ENCODE measurements at places on chromosomes 1 and 21. TPM values are rescaled to one million over a fixed set of nuclear protein-coding genes. Genes with fewer than 3 reads are reported as not detected.

FOXD2 gene
- 0.26 TPM for total RNA-seq

GFI1 gene
- total RNA-seq, result 53.3 TPM

FAM72C gene
- 24.0 TPM for total RNA-seq

RAP1GAP gene
- 1.1 TPM for total RNA-seq

RASSF5 gene
- 203 TPM for total RNA-seq

C1orf74 gene
- total RNA-seq, result 3.9 TPM

LCE3D gene
- not detected for total RNA-seq

C4BPA gene
- total RNA-seq, result not detected

ARL8A gene
- total RNA-seq, result 40.4 TPM

MCOLN2 gene
- 42.1 TPM for total RNA-seq

SLAMF6 gene
- total RNA-seq, result 38.3 TPM

DNA sequence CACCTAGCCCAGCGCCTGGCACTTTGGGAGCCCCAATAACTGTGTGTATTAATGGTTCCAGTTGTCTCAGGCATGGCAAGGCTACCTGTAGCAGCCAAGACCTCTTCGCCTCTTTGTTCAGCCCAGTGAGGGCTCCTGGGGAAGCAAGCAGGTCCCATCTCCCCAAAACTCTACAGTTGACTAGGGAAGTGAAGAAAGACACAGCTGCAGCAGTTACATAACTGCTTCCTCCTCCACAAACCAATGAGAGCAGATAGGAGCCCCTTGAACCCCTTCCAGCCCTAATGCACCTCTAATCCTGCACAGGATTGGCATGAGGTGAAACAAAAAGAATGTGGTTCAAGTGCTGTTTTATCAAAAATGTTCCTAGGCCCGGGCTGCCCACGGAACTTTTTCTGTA, 100.5 kb downstream of the SYF2 start:
- no peak for DNase-seq

- DNase-seq, result no peak
Observed at GRCh38 chr1:63523738-63524137, 413 bp downstream of the EFCAB7 start.

GRCh38 chr21:14858311-14858710, 206.5 kb downstream of the NRIP1 start:
- no peak for DNase-seq

GRCh38 chr1:241963722-241964121, 6.2 kb downstream of the BECN2 start:
- no peak for DNase-seq

DNA sequence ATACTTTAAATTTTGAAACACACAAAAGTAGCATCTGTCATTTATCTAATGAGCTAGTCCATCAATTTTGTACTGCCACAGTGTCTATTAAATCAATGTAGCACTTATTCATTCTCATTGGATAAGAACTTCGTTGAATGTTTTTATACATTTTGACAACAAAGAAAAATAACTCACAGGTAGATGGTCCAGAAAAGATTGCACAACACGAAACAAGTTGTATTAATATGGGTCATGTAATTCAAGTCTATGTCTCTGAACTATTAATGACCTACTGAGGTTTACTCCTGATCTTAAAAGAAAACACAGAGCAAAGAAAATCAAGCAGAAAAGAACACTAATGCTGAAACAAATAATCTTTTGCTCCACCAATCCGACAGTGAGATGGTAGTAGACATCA, 15.3 kb downstream of the HP1BP3 start:
- DNase-seq, result no peak

GRCh38 chr1:8494681-8495080, 176.8 kb downstream of the SLC45A1 start:
- DNase-seq, result no peak

GRCh38 chr1:156050376-156050775, 3.2 kb downstream of the UBQLN4 start:
- no peak for DNase-seq

DNA sequence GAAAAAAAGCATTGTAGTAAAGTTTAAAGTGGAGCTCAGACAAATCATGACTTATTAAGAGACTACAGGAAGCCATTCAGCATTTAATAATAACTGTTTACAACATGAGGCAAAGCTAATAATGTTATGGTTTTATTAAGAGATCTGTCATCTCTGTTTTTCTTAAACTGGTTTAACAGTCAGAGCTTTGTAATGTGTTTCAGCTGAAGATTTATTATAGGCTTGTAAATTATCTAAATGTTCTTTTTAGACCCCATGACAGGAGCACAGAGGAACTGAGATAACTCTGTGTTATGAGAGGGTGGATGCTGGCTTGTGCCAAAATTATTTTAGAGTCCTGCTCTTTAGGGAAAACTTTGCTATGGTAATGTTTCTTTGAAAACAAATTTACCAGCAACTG, 38.0 kb upstream of the RWDD3 start:
- DNase-seq, result no peak

GRCh38 chr1:205084360-205084759, at the start of gene TMEM81:
Gene TMEM81 (minus strand): TSS chr1:205084460. CDS start chr1:205084320, 140 bp downstream.
- DNase-seq, result no peak

DNA sequence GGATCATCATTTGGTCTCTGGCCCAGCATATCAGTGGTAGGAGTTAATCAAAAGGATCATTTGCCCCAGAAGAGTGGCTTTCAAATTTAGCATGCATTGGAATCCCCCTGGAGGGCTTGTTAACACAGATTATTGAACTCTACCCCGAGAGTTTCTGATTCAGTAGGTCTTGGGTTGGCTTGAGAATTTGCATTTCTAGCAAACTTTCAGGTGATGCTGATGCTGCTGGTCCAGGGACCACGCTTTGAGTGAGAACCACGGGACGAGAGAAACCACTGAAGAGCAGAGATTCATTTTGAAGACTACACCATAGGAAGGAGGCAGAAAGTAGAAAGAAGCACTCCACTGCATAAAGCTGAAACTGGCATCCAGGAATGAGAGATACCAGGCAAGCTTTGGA, 81.3 kb upstream of the DUSP10 start:
- peak; percentile 36 for DNase-seq

GRCh38 chr1:42427240-42427639, 28.6 kb downstream of the ZMYND12 start:
- DNase-seq, result no peak

DNA sequence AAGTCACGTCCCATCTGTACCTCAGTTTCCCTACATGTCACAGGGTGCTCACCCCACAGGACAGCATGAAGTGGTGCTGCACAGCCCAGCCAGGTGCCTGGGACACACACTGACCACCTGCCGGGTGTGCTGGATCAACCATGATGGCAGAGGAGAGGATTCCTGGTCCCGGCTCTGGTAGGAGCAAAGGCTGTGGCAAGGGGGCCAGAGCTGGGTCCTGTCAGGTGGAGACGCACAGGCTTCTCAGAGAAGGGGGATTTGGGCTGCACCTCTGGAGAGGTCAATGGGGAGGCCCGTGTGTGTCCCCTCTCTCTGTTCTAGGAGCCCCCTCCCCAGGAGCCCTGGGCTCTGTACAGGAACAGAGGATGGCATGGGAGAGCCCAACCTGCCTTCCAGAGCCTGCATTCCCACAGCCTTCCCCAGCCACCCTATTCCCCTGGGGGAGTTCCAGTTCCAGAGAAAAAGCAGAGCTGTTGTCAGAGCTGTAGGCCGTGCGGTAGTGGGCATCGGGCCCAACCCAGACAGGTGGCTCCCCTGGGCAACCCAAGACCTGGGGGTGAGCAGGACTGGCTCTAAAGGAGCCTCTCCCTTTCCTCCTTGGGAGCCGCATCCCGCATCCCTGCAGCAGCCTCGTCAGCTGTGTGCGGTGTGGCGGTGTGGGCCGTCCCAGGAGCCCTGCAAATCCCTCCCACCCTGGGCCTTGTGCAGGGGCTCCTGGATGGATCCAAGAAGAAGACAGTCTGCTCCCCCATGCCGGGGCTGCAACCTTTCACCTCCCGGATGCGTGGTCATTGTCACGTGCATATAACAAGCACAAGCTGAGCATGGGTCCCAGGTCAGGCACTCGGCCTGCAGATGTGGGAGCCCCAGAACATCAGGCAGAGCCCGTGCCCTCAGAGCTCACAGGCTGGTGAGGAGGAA, 2.9 kb upstream of the TFF3 start:
- no peak for DNase-seq

GRCh38 chr1:118960567-118961136, 27.5 kb downstream of the TBX15 start:
- DNase-seq, result no peak

GRCh38 chr21:16536643-16537434, 807.1 kb downstream of the USP25 start:
- DNase-seq, result no peak

DNA sequence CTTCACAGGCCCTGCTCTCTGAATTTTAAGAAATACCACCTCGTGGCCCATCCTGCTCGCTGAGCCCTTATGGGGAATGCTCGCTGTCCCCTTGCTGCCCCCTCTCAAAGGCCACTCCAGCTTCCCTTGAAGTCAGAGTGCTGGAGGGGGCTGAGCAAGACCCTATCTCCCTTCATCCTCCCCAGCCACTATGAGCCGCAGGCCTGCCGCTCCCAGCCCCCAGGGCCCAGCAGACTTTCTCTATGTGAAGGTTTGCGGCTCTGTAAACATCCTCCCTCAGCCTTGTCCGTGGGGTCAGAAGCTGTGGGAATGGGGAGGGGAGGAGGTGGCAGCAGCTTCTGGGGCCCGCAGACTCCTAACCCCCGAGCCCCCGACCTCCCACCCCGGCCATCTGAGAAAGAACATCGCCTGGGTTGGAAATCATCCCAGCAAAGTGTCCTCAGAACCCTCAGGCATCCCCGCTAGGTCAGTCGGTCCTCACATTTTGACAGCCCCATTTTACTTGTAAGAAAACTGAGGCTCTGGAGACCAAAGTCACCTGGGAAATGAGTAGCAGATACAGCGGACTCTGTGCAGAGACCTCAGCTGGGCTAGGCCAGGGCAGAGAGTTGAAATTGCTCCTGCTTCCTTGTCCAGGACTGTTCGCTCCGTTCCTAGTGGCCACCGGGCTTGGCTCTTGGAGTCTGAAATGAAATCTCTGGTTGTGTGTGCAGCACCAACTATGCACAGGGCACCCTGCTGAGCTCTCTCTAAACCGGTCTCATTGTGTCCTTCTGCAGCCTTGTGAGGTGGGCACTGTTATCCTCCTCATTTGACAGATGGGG, 4.4 kb downstream of the KCNQ4 start:
- no peak for DNase-seq

DNA sequence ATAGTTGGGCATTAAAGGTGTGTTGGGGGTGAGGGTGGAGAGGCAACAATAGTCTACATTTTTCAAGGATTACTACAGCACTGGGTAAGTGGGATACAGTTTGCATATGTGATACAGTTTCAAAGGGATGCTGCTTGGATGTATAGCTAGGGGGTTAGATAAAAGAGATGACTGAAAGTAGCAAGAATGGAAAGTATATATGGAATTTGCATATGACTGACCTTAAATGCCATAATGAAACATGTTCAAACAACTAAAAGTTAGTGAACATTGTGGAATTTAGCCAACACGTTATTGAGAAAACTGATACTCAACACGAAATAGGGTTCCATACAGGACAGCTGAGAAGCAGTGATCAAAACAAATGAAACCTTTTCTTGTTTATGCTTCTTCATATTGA, 124.8 kb upstream of the CHRM3 start:
- DNase-seq, result no peak

DNA sequence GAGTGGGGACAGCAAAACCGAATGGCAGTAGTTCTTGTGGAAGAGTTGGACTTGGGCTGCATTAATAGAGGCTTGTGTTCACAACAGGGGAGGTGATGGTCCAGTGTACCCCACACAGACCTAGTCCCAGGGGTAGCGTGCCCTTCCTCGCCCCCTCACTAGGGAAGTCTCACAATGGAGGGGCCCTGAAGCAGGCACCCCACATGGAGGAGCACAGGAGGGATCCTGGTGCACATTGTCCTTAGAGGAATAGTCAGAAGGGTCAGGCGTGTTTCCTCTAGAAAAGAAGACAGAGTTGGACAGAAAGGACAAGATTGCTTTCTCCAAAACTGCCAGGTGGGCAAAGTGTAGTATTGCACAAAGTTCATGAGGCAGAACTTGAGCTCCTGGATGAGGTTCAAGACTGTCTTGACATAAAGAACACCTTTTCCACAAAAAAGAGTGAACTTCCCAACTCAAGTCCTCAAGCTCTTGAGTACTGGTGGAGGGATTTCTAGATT, 23.3 kb downstream of the ETNK2 start:
- DNase-seq, result no peak

GRCh38 chr1:96682056-96682455, 39.5 kb upstream of the PTBP2 start:
- no peak for DNase-seq

DNA sequence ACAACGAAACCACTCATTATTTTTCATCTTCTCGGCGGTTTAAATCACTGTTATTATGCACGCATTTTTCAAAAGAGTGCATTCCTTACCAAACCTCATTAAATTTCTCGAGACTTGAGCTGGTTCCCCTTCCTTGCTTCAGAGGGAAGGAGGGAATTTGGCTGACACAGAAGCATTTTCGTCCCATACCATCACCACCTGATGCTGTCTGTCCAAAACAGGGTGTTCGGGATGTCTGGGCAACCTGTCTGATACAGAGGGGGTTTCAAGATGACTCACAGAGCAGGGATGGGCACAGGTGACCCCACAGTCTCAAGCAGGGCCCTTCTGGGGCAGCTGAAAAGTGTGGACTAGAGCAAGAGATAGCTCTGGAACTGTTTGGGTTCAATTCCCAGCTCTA, 12.3 kb upstream of the RCC2 start:
- DNase-seq, result no peak

GRCh38 chr1:17874710-17875109, 119.6 kb downstream of the ACTL8 start:
- DNase-seq, result no peak

GRCh38 chr1:211577819-211578639, 932 bp downstream of the SLC30A1 start:
- DNase-seq, result peak; percentile 82

- no peak for DNase-seq
Observed at GRCh38 chr21:45805321-45805720, 161.8 kb downstream of the PCBP3 start.

DNA sequence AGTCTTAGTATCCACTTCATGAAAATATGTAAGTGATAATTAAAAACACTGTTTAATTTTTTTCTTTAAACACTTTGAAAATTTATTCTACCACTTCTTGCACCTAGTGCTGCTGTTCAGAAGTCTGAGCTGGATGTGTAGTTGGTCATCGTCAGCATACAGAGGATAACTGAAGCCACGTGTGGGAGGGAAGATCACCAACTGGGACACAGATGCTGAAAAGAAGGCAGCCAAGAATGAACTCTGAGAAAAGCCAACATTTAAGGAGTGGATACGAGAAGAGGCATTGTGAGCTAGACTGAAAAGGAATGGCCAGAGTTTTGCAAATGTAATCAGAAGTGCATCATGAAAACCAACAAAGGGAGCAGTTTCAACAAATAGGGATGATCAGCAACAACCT, 24.6 kb upstream of the CLCA4 start:
- DNase-seq, result no peak
